Activated T-helper 1 cell treated with anti-CD3 and anti-CD28 coated beads, Interleukin-2, amount 50 U/mL, for 16 hours (primary cell): ENCODE measurements at places on chromosomes 6 and 20.

GRCh38 chr6:31558318-31558625 is 10.9 kb downstream of the NFKBIL1 start:
- no peak for DNase-seq

- DNase-seq, result no peak
Observed at GRCh38 chr6:139895205-139895793, 520.9 kb upstream of the CITED2 start.

DNA sequence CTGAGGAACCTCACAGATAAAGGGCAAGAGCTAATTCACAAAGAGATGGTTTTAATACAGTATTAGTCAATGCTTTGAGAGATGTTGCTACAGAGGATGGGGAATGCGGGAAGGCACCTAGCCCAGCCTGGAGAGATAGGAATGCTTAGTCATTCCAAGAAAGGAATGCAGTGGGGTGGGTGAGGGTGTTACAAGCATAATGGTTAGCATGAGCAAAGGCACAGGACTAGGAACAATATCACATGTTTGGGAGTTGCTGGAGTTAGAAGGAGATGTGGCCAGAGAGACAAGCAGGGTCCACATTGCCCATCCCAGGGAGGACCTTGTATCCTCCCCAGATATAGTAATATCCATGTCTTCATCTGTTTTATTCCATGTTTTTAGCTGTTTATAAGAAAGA is 107.0 kb upstream of the OGFRL1 start:
- no peak for DNase-seq

- no peak for DNase-seq
Observed at GRCh38 chr20:48012401-48012974, 227.2 kb upstream of the SULF2 start.

- DNase-seq, result no peak
Observed at GRCh38 chr20:48773837-48774418, 53.9 kb downstream of the PREX1 start.

- DNase-seq, result no peak
Observed at GRCh38 chr6:80530103-80530502, 423.6 kb downstream of the BCKDHB start.
